ENCODE measurements at places on chromosomes 2 and 18. TPM values are rescaled to one million over a fixed set of nuclear protein-coding genes. Genes with fewer than 3 reads are reported as not detected.

RAB6C gene
- not detected for total RNA-seq

- DNase-seq = peak; percentile 40
These were observed 15.3 kb downstream of the UNC50 start for GRCh38 chr2:98623657-98624056.

NYAP2 gene
- not detected for total RNA-seq

KCNIP3 gene
- total RNA-seq = 2.9 TPM

GRCh38 chr18:58392324-58393000, 236.4 kb downstream of the ALPK2 start:
- DNase-seq = peak; percentile 88

CCL20 gene
- total RNA-seq = not detected

- peak; percentile 8 for DNase-seq
These were observed 51.1 kb upstream of the LGALSL start for GRCh38 chr2:64402876-64403275.

ANKRD30B gene
- 2.7 TPM for total RNA-seq

DNA sequence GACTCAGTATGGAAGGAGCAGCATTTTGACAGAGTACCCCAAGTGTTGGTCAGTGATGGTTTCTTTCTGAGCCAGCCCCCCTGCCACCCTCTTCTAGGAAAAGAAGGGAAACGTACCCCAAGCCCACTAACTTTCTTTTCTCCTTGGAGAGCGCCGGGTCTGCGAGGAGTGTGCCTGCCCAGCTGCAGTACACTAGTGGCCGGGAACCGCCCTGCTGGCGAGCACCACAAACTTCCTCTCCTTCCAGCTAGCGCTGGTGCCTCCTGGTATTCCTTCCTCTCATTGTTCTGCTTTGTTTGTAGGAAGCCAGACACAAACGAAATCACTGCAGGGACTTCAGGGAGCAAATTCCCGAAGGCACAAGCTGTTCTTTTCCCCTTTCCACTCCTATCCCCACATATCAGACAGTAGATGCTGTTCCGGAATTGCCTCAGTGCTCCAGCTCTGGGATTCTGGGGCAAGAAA, 1.8 kb downstream of the CCDC85A start:
- DNase-seq = peak; percentile 64

- DNase-seq = no peak
These were observed 1176.8 kb upstream of the GYPC start for GRCh38 chr2:125479143-125479636.

DNA sequence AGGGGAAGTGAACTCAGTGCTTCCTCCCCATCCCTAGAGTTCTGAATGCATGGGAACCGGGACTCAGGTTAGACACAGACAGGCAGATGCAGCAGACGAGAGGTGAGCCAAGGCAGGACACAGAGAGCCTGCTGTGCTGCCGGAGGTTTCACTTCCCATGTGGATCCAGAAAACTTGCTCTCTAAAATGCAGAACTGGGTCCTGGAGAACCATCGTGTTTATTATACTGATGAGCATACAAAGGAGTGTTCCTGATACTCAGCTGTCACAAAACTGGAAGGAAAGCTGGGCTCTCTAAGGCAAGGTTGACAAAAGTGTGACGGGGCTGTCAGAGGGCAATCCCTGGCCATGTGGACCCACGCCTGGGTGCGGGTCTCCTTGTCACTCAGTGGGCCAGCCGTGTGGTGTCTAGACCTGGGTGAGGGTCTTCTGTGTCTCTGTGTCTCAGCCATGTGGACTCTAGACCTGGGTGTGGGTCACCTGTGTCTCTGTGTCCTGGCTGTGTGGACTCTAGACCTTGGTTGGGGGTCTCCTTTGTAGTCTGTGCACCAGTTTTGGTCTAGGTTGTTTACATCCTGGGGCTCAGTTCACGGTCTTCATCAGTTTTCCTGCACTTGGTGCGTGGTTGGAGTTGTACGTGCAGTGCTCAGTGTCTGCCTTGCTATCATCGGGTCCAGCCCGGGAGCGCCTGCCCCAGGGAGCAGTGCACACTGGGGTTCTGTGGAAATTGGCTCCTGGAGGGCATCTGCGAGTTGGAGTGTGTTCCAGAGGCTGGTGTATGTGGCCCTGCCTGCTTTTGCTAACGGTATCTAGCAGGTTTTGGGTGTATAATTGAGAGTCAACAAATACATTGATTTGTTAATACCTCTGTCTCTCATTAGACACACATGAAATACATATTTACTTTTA, 141.1 kb downstream of the ATP9B start:
- DNase-seq = no peak

DNA sequence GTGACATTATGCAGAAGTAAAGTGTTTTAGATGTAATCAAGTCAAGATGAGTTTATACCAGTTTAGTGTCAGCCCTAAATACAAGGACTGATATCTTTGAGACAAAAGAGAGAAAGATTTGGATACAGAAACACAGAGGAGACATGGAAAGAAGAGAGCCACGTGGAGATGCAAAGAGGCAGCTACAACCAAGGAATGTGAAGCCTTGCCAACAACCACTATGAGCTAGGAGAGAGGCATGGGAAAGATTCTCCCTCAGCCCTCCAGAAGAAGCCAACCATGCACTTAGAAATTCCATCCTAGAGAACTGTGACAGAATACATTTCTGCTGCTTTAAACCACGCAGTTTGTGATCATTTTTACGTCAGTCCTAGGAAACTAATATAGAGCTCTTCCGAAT, 217.2 kb downstream of the DOK6 start:
- DNase-seq = peak; percentile 49

DNA sequence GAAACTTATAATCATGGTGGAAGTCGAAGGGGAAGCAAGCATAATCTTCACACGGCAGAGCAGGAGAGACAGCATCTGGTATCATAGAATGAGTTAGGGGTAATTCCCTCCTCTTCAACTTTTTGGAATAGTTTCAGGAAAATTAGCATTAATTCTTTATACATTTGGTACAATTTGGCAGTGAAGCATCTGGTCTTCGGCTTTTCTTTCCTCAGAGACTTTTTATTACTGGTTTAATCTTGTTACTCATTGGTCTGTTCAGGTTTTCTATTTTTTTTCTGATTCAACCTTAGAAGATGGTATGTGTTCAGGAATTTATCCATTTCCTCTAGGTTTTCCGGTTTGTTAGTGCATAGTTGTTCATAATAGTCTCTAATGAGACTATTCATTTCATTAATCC, 39.7 kb upstream of the ABCA12 start:
- DNase-seq = no peak

DNA sequence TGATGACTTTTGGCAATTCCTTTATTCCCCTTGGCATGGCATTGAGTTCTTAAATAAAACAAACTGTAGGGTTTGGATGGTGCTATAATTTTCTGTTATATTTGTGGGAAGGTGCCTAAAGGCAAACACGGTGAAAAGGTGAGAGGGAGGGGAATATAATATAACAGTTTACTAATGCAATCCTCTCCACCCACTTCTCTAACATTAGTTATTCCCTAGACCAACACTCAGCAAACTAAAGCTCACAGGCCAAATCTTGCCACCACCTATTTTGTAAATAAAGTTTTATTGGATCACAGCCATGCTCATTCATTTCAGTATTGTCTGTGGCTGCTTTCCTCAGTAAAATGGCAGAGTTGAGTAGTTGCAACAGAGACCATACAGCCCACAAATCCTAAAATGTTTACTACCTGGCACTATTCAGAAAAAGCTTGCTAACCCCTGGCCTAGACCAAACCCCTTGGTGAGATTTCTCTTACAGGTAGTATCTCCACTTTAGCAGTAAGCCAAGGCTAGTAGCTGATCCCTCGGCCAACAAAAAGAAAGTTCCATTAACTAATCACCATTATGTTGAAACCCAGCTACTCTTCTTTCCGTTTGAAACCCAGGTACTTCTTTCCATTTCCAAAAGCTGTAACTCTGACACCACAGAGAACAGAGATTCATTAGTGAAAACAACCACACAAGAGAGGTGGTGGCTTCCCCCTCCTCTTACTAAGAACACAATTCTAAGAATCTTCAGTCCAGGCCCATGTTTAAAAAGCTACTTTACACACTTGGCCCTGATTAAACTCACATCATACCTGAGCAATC, 136.1 kb upstream of the CHAC2 start:
- DNase-seq = no peak

PAX3 gene
- total RNA-seq = not detected

SP5 gene
- not detected for total RNA-seq

CLASP1 gene
- 49.8 TPM for total RNA-seq

DSG1 gene
- not detected for total RNA-seq
